DMS79 treated with DMSO at 0.1 percent for 48 hours (cell line): ENCODE measurements at places on chromosomes 13 and 19.

DNA sequence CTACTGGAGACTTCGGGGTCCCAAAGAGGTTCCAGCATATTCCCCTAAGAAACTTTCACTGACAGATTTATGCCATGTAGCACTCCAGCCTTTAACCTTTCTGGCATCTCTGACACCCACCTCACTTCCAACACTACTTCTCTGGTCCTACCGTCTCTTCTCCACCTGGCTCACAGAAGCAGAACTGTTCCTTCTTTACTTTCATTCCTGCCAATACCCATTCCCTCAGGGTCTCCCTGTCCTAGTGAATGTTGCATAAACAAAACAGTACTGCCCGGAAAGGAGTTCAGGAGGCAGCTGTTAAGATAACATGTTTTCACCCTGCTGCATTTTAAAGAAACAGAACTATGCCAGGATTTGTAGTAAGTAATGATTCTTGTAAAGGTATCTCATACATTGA, 136.0 kb upstream of the MIR17HG start:
- DNase-seq = no peak

- no peak for DNase-seq
These were observed 16.6 kb downstream of the PRKCSH start for GRCh38 chr19:11451871-11452619.

DNA sequence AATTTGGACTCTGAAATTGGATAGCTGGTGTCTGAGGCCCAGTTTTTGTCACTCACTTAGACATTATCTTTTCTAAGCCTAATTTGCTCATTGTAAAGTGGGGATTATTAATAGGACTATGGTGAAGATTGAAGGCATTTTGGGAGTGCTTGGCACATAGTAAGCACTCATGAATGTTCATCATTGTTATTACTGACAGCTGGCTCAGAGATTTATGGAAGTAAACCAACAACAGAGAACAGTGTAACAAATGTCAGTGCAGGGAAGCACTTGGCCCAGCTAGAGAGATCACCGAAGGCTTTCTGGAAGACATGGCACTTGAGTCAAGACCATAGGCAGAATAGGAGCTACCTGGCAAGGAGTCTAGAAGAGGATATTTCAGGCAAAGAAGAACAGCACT, 92.3 kb downstream of the RFC3 start:
- DNase-seq = no peak

- DNase-seq = no peak
These were observed 163.1 kb downstream of the STK24 start for GRCh38 chr13:98413796-98414195.

GRCh38 chr13:77374786-77375185, 47.9 kb upstream of the MYCBP2 start:
- no peak for DNase-seq

- no peak for DNase-seq
These were observed 313.3 kb downstream of the ENOX1 start for GRCh38 chr13:43473437-43473836.

- DNase-seq = no peak
These were observed 88.5 kb downstream of the LRCH1 start for GRCh38 chr13:46641274-46642081.

- no peak for DNase-seq
These were observed 440.8 kb downstream of the TDRD3 start for GRCh38 chr13:60837806-60838205.

DNA sequence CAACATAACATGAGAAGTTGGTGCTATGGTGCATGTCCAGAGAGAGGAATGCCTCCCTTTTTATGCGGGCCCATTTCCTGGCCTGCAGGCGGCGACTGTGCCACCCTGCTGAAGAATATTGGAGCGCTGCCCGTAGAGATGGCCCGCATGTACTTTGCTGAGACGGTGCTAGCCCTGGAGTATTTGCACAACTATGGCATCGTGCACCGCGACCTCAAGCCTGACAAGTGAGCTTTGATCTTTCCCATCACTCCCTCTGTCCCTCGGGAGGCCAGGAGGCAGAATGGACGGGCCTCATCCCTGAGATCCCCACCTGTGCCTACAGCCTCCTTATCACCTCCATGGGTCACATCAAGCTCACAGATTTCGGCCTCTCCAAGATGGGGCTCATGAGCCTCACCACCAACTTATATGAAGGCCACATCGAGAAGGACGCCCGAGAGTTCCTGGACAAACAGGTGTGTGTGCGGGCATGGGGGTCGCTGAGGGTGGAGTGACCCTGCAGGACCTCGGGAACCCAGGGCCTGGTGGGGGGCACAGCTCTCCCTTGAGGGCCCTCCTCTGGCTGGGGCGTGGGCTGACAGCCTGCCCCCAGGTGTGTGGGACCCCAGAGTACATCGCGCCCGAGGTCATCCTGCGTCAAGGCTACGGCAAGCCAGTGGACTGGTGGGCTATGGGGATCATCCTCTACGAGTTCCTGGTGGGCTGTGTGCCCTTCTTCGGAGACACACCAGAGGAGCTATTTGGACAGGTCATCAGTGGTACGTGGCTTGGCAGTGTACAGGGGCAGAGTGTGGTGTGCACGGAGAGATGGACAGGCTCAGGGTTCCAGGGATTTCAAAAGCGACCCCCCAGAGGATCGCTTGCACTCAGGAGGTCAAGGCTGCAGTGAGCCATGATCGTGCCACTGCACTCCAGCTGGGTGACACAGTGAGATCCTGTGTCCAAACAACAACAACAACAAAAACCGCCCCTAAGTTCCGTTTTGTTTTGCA, 16.2 kb downstream of the DNASE2 start:
- no peak for DNase-seq

DNA sequence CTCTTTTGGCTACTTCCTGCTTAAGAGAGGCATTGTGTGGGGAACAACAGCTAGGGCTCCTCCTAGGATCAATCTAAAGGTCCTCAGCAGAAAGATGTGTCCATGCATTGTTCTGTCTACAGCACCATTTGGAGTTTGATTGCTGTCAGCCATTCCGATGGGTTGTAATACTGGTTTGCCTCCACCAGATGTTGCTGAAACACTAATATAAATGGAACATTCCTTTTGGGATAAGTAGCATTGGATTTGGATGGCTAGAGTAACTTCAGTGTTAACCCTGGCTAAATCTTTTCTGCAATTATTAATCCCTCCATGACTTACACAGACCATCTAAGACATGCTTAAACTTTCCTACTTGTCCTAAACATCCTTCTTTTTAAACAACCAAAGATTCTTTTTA, 104.2 kb downstream of the TDRD3 start:
- DNase-seq = no peak

GRCh38 chr19:6958791-6959190, 62.4 kb downstream of the MBD3L2B start:
- DNase-seq = no peak

DNA sequence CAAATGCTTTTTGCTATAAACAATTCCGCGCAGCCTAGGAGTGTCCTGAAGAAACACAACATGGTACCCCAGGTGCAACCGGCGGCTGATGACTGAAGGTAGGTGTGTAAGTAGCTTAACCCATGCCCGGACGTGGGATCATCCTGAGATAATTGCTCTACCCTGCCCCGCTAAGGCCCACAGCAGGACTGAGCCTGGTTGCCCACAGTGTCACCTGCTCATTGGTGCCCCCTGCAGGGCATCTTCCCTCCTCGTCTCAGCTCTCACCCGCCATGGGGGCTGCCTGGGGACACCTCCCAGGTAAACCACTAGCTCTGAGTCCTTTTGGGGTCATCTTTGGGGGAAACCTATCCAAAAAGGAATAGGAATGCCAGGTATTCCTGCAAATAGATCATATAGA, 22.3 kb downstream of the TMEM161A start:
- DNase-seq = no peak

GRCh38 chr19:28598861-28599260, 614.1 kb downstream of the UQCRFS1 start:
- DNase-seq = no peak

DNA sequence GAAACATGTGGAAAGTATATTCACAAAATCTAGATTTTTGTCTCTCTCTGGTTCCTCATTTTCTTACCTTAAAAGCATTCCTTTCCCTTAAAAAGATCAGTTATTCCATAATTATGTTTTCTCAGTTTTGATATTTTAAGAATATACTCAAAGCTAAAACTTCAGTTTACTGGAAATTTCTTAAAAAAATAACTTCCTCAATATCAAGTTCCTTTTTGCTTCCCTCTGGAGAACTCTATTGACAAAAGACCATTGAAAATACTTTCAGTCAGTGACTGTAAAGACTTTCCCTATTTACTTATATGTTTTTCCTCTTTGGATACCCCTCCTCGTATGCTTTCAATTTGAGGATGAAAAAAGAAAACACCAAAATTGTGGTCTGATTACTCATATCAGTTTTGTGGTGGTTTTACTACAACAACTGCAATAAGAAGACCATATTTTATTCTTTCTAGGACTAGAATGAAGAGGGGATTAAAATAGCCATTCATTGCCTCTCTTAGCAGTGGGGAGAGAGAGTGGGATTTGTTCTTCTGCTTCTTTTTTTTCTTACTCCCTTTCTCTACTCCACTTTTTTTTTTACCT, 113.2 kb downstream of the ESD start:
- DNase-seq = no peak

DNA sequence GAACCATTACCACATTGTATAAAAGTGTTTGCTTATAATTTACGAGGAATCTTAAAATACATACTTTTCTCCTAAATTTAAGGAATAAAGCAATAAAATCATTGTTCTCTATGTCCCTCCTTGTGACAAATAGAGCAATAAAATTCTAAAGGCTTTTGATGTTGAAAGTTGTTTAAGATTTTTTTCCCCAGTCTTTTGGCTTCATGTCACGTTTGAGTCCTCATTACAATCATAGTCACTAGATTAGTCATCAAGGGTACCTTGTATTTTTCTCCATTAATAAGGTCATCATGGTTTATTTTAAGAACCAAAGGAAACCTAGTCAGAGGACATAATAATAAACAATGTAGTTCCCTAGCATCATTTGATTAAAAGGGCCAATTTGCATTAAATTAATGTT, 3.2 kb downstream of the WBP4 start:
- DNase-seq = no peak

DNA sequence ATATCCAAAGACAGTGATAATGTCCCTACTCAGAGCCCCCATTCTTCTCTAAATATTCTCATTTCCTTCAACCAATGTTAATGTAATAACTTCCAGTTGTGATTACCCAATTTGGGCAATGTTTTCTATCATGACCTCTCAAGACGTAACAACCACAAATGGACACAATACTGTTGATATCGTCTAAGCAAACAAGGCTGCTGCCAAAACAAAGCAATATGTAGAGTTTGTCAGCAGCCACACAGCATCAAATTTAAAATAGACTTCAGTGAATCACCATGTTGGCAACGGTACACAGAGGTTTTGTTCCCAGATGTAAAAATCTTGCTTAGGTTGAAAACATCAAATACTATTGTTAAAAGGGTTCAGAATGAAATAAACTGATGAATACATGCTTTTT, 205.1 kb downstream of the DACH1 start:
- no peak for DNase-seq

DNA sequence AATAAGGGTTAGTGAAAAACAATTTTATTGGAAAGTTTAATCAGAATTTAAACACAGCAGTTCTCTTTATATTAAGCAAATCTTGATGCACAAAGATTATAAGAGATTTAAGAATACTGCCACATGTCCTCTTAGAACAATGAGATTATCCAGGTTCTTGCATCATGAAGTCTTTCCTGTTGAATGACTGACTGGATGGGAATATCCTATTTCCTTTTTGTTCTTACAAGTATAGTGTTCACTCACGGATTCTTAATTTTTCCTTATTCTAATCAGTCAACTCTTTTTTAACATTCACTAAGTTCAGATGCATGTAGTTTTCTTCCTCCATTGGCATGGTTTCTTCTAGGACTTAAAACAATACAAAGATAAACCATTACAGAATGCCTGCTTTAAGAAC, 10.1 kb downstream of the URI1 start:
- DNase-seq = no peak

DNA sequence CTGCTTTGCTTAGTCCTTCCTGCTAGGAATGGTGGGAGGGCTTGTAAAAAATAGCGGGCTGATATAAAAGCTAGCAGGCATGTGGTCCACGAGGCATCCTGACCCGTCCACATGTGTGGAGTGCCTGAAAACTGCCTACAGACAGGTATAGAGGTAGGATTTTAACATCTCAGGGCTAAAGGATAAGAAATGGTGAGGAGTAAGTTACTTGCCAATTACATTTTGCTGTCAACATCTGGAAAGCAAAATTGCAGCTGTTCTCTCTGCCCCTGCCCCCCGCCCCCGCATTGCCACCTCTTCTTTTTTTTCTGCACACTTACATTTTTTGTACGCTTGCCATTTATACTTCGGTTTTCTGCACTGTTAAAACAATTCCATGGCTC, 21.0 kb downstream of the NFIX start:
- no peak for DNase-seq

- no peak for DNase-seq
These were observed 823 bp downstream of the TTYH1 start for GRCh38 chr19:54415901-54416673.

DNA sequence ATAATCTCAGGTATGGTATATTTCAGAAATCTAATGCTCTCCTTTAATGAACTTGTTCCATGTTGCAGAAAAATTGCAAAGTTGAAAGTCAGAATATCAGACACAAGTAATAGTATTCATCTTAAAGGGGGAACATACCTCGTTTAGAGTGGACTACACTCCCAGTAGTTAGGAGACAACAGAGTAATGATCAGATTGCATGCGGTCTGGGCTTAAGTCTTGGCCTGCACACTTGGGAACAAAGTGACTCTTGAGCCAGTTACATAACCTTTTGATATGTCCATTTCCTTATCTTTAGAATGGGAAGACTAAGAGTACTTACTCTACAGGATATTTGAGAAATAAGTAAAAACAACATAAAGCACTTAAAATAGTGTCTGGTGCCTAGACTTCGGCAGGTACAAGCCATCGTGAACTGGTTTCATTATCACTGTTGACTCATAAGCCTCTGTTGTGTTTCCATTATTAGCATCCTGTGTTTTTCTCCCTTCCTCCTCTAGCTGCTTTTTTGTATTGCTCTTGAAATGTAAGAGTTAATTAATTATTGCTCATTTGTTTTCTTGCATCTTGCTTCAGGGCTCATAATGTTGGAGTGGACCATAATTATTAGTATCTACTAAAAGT, 53.0 kb downstream of the DPY19L3 start:
- DNase-seq = no peak

- no peak for DNase-seq
These were observed 44.9 kb downstream of the ESD start for GRCh38 chr13:46751811-46752635.

GRCh38 chr13:113965968-113966884, 7.7 kb downstream of the C13orf46 start:
- no peak for DNase-seq

DNA sequence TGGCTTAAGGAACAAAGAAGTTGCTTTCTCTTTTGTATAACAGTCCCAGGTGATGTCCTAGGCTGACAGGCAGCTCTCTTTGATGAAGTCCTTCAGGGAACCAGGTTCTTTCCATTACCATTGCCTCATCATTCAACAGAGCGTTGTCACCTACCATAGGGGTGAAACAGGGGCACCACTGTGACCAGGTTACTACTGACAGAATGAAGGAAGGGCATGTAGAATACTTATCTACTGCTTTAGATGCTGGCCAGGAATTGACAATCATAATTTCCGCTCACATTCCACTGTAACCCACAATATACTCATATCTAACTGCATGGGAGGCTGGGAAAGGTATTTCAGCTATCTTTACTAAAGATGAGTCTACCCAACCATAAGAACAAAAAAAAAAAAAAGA, 148.0 kb upstream of the FNDC3A start:
- no peak for DNase-seq

GRCh38 chr13:113650275-113650674, 7.7 kb downstream of the ATP4B start:
- peak; percentile 91 for DNase-seq
